ENCODE measurements at places on chromosomes 1 and 21.

- no peak for DNase-seq
These were observed 62.8 kb upstream of the BCAR3 start for GRCh38 chr1:93744299-93744988.

DNA sequence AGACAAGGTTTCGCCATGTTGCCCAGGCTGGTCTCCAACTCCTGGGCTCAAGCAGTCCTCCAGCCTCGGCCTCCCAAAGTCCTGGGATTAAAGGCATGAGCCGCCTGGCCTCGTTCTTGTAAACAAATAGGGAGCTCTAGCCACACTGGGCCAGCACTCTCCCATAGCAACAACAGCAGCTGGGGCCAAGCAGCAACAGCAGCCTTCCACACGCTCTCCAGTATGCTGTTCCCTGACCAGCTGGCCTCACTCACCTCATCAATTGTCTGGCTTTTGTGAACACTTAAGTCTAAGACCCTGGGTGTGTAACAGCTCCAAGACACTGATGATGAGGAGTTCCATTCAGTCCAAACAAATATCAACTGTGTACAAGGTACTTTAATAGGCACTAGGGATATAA, 16.9 kb upstream of the GLIS1 start:
- DNase-seq, result no peak

- no peak for DNase-seq
These were observed 522 bp downstream of the LRP8 start for GRCh38 chr1:53327182-53327913.

GRCh38 chr1:182786223-182786994, 3.2 kb upstream of the NPL start:
- no peak for DNase-seq

GRCh38 chr1:60762911-60763310, 319.4 kb upstream of the NFIA start:
- DNase-seq, result no peak

DNA sequence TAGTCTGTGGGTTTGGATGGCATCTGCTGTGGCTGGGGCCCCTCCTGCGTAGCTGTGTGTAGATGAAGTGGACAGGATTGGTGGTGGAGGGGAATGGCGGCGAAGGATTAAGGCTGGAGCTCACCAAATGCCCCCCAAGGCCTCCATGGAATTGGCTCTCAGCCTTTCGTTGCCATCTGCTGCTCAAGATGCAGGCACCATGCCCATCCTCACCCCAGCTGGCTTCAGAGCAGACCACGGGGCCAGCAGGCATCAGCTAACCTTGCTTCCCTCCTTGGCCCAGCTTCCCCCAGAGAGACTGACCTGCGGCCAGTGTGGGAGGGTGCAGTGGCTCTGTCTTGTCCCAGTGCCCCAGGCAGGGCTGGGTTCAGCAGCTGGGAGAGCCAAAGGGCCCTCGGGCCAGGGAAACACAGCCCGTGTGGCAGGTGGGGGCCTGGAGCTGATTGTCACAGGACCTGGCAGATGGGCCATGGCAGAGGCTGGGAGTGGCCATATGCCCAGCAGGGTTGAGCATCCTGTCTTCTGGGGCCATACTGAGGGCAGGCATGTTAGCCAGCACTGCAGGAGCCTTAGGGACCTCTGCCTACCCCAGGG, 66.8 kb upstream of the ACTL8 start:
- DNase-seq, result no peak

GRCh38 chr1:166971252-166971651, 4.1 kb downstream of the ILDR2 start:
- DNase-seq, result no peak

- no peak for DNase-seq
These were observed 4.3 kb upstream of the FOXD2 start for GRCh38 chr1:47433477-47434050.

GRCh38 chr1:43883321-43883720, 50.3 kb upstream of the ARTN start:
- no peak for DNase-seq

DNA sequence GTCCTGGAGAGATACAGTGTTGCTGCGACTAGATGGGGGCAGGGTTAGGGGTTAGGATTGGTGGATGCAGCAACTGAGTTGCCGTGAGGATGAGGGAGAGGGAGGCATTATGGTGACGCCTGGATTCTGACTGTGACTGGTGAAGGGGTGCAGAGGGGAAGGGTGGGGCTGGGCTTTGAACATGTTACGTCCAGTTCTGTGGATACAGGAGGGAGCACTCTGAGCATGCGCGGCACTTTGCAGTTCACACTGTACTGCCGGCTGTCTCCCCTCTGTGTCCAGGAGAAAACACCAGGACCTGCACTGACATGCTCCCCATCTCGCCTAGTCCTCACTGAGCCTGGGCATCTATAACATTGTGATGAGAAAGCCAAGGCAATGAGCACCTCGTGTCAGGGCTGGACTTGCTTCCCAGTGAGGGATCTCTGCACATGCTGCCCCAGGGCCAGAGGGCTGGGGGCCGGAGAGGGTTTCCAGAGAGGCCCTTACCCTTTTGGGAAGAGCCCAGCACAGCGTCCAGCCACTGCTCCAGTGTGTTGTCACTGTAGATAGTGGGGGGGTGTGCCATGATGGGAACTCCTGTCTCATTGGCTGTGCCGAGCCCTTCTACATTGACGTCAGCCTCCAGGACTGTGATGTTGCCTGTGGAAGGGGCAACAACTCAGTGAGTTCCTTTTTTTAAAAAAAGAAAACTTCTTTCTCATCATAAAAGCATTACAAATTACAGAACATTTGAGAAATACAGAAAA, 7.6 kb downstream of the FAM151A start:
- DNase-seq, result no peak

DNA sequence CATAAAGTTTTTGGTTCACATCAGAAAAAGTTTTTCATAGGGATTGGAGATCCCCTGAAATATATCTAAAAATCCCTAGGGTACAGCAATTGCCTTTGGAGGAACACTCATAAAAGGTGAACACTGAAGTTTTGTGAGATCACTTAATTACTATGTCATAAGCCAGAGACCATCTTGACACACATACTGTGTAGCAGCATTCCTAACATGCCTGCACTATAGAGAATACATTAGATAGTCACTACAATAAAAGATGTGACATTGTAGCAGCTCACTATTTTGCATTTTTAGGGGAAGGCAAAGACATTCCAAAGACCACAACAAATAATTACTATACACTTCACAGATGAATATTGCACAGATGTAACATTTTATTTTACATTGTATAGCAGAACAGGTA, 779.9 kb downstream of the KCNT2 start:
- no peak for DNase-seq

GRCh38 chr1:177198243-177198642, 27.5 kb downstream of the BRINP2 start:
- no peak for DNase-seq

- no peak for DNase-seq
These were observed 58.5 kb upstream of the LRRC8D start for GRCh38 chr1:89762386-89762778.

DNA sequence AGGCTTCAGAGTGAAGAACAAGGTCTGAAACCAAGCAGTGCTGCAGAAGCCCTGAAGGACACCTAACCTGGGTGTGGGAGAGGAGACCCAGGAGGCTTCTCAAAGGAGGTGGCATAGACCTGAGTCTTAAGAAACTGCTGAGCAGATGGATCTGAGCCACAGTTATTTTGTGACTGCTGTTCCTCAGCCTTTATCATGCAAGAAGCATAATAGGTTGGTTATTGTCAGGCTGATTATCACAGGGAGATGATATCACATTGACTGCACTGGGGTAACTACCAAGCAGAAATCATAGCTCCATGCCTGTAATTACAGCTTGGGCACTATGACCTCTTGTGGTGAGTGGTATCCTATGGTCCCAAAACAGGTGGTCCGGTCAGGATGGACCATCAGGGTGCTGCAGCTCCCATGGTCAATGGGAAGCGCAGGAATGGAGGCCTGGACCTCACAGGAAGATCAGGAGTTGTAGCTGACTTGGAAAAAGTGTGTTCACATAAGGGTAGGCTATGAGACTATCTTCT, 11.5 kb upstream of the ATP2B4 start:
- no peak for DNase-seq

DNA sequence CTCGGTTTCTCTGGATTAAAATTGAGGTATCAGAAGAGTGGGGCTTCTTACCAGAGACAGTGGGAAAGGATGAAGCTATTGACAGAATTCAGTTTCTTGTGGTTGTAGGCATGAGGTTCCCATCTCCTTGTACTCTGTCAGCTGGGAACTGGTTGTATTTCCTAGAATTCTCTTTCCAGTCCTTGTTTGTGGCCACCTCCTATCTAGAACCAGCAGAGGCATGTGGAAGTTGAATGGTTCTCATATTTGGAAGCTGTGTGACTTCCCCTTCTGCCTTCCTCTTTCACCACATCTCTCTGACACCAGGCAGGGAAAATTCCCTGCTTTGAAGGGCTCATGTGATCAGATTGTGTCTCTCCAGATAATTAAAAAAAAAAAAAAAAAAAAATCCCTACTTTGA, 457.7 kb upstream of the ADAMTS5 start:
- no peak for DNase-seq

DNA sequence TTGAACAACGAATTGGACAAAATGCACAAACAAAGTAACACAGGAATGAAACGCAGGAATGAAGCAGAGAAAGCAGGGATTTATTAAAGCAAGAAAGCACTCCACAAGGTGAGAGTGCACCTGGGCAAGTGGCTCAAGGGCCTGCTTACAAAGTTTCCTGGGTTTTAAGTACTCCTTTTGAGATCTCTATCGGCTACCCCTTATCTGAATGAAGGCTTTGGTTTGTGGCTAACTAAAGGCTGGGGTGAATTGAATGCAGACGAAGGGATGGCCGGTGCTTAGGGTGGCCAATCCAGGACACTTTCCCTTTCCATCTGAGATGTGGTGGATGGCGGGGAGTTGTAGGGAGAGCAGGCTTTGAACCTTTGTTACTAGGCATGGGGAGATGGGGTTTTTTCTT, 151.4 kb upstream of the KIAA0040 start:
- no peak for DNase-seq

GRCh38 chr1:61472876-61473275, 252.1 kb downstream of the TM2D1 start:
- DNase-seq, result no peak

- no peak for DNase-seq
These were observed 2.5 kb upstream of the MYBPH start for GRCh38 chr1:203178083-203178482.

DNA sequence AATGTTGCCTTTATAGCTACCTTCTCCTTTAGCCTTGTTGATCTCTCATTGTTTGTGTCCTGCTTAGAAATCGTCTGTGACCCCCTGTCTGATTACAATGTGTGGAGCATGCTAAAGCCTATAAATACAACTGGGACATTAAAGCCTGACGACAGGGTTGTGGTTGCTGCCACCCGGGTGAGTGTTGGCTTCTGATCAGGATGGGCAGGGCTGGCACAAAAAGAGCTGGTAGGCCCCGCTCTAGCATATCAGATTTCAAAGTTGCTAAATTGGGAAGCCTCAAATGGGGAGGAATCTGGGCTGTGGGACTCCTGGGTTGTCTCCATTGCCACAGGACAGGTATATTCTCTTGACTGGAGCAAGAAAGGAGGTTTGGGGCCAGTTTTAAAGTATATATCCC, 8.4 kb downstream of the NCSTN start:
- no peak for DNase-seq

- DNase-seq, result no peak
These were observed 232.1 kb downstream of the ASTN1 start for GRCh38 chr1:176932114-176933104.

DNA sequence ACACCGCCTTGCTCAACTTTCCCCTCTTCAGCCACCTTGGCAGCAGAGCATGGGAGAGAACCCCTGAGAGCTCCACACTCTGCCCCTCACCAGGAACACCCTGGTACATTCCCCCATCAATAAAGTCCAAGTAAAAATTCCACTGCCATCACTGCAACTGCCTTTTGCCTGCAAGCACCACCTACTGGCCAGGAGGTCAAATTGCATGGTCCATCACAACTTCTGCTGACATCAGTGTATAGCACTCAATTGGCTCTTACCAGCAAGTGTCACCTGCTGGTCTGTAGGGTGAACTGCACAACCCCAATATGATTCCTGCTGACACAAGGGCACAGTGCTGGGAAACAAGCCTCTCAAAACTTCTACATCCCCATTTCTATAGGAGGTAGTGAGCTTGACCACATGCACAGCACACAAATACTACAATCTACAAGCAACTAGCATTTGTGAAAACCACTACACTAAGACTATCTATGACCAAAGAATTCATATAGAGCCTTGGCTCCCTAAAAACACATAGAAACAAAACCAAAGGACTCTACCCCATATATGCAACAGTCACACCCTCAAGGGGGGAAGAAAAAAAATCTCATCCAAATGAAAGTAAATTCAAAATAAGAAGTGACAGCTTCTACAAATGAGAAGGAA, 69.2 kb downstream of the FASLG start:
- DNase-seq, result no peak

GRCh38 chr1:230745071-230745470, 2.1 kb upstream of the CAPN9 start:
- DNase-seq, result no peak

GRCh38 chr1:91729621-91730358, 156.2 kb downstream of the TGFBR3 start:
- DNase-seq, result no peak

- no peak for DNase-seq
These were observed 237.6 kb downstream of the NTNG1 start for GRCh38 chr1:107378426-107378825.

- no peak for DNase-seq
These were observed 8.7 kb upstream of the CPLANE2 start for GRCh38 chr1:16245476-16246196.

GRCh38 chr1:215198021-215198420, 115.5 kb downstream of the KCNK2 start:
- no peak for DNase-seq

DNA sequence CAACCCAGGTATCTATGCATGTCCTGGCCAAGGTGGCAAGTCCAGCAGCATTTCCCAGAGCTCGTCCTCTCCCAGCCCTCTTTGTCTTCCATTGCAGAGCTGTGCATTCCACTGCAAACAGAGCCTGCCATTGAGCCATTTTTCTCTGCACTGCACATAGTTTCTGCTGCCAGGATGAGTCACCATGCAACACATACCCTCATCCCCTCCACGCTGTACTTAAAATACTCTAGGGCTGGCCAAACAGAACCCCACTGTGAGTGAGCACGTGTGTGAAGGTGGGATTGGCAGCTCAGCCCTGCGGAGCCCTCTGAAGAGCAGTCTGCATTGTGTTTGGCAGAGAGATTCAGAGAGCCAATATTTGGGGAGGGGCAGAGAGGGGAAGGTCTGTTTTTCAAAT, 3.9 kb upstream of the ATP1B1 start:
- DNase-seq, result no peak

GRCh38 chr21:44696572-44696971, 400 bp upstream of the KRTAP10-12 start:
- DNase-seq, result no peak

- no peak for DNase-seq
These were observed 70.3 kb upstream of the F3 start for GRCh38 chr1:94611681-94612475.

Data from stimulated activated CD8-positive, alpha-beta memory T cell treated with anti-CD3 and anti-CD28 coated beads, Interleukin-4, amount 100 ng/mL, for 1 hour (primary cell).